Muscle of arm (tissue), 14 donors: ENCODE measurements at places on chromosomes 12 and 14. TPM values are rescaled to one million over a fixed set of nuclear protein-coding genes. Genes with fewer than 3 reads are reported as not detected.

- DNase-seq = peak; percentile 84
These were observed 6.9 kb downstream of the PABPN1 start for GRCh38 chr14:23327947-23328744.

DNA sequence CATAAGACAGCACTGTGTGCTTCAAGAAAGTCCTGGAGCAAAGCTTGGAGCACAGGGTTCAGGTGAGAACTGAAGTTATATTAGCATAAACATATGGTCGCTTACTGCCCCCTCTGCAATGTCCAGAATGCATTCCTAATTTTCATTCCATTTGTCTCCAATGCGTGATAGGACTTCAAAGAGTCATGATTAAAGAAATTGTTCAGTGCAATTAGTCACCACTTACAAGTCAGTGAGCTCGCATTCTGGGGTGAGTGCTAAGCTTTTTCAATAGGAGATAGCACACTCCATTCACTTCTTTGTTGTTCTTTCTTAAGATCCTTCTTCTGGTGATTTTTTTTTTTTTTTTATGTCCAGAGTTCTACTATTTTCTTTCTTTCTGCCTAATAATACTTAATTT lies 398.4 kb downstream of the SYT1 start:
- no peak for DNase-seq

- no peak for DNase-seq
These were observed 32.1 kb downstream of the FMNL3 start for GRCh38 chr12:49675137-49675536.

DNA sequence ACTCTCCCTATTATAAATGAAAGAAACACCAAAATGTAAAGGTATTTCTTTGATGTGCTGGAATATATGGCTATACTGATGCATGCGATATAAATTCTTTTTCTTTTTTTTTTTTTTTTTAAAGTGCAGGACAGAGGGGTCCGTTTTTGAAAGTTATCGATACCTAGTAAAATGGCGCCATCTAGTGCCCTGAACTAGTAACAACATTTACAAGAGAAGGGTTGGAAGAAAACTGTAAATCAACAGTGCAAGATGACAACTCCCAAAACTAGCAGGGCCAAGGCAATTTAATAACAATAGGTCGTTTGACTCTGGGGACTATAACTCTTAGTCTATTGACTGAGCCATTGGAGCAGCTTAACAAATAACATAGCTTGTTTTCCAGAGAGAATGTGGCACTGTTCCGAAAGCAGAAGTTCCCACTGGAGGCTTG lies 137.7 kb downstream of the SPTSSA start:
- DNase-seq = peak; percentile 66

DNA sequence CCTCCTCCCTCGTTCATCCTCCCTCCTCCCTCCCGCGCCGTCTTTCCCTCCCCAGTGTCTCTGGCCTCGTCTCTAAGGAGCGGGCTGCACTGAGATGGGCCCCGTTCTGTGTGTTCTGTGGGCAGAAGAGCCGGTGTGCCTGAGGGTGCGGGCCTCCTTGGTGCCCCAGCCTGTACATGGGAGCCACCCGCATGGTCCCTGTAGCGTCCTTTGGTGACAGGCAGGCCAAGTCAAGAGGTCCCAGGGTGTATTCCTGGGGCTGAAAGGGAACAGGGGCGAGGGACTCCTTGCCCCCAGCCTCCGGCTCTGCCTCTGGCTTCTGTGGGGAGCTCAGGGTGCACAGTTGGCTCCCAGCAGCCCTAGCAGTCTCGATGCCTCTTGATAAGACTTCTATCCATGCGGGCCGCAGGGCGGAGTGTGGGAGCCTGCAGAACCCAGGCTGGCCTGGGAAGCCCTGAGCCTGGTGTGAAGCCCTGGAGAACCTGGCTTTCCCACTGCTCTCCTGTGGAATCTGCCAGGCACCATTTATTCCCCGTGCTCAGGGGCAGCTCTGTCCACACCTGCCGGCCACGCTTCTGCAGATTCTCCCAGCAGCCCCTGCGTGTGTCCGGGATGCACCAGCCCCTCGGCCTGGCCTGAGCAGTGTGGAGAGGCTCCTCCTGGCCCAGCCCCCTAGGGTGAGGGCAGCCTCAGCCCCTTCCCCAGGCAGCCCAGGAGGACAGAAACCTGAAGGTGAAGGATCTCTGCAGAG lies 181.3 kb downstream of the KIF26A start:
- DNase-seq = no peak

The AKAP6 gene
- polyA plus RNA-seq = 83.2 TPM

The DLGAP5 gene
- 11.6 TPM for polyA plus RNA-seq

The BATF gene
- polyA plus RNA-seq = 0.19 TPM

The DBX2 gene
- 0.25 TPM for polyA plus RNA-seq
